ENCODE measurements at places on chromosomes 1 and 21.
A peak's percentile ranks its signal among the peaks of the same experiment; 100 is the strongest.

DNA sequence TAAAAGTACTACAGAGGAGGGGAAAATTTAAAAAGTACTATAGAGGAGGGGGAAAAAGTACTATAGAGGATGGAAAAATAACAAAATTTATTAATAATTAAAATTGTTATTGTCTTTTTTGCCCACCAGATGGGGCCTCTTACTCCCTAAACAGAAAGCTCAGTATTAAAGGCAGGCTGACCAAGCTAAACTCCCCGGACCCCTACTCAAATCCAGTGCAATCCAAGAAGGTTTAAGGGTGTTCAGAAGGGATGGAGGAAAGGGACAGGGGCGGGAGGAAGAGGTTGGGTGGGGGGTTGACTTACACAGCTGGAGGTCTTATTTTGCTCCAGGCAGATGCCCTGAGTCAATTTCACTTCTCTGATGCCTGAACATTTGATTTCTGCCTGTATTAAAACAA is 13.7 kb downstream of the CD34 start:
- no peak for DNase-seq

GRCh38 chr1:10961300-10961833 is 51.1 kb upstream of the TARDBP start:
- DNase-seq: no peak

DNA sequence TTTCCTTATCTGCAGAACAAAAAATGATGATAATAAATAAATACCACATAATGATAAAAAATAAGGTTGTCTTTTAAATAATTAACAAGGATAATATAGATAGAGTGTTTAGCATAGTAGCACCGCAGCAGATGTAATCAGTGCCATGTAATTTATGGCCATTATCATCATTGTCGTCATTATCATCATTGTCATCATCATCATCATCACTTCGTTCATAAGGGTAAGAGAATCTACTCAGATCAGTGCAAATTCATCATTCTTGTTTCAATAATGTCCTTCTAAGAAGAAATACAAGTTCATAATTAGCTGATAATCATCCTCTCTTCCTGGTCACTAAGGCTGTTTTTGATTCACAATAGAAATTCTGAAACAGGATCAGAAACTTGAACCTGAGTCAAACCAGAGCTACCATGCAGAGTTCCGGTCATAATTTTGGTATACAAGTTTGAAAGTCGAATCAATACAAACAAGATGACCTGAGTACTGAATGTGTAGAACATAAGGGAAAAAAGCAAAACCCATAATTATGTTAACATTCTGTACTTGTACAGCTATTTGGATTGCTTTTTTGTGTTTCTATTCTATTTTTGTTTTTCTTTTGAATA is 172.0 kb downstream of the LRRC40 start:
- no peak for DNase-seq

DNA sequence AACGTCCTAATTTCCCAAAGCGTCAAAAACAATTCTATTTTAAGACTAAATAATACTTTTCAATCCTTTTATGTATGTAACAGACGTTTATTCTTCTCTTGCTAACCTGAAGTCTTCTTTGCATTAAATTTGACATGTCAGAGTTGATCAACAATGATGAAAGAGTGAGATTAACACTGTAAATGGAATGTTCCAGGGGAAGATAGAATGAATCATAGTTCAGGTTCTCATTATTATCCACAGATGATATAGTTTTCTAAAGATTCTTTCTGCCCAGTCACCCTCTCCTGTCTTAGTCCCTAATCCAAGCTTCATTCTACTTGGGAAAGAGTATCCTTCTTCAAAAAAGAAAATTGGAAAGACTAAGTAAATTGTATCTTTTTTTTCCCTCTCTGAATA is 38.9 kb downstream of the SDCCAG8 start:
- DNase-seq: no peak

GRCh38 chr1:159700312-159700711 is 14.1 kb downstream of the CRP start:
- DNase-seq: no peak

GRCh38 chr1:37858931-37859506 is 373 bp downstream of the MTF1 start:
- DNase-seq: no peak

DNA sequence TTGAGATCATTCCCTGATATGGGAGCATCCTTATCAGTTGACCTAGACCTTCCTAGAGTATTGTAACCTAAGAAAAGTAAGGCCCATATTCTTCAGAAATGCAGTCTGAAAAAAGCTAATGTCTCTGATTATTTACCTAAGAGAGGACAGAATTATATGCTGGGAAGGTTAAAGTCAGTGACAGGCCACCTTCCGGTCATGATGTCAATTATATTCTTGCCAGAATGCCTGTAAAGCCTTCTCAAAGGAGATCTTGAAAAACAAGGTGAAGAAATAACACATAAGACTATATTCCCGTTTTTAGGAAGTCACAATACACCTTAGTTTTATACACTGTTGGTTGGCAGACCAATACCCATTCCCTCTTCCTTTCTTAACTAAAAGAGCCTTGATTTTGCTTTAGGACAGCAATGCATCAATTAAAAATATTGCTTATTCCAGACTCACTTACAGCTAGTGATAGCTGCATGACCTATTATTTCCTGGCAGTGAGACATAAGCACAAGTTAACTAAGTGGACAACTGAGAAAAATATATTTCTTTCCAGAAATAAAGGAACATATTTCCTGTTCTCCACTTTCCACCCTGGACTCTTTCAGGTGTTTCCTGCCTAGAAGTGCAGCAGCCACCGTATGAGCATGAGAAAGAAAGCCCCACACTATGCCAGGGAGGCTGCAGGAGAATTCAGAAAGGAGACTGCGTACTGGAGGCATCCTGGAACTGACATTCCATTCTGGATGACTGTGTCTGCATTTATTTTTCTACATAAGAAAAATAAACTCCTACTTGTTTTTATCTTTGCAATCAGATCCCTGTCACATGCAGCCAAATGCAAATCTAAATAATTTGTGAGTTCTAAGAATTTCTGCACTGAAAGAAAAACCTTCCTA is 332.9 kb upstream of the PTBP2 start:
- DNase-seq: no peak

DNA sequence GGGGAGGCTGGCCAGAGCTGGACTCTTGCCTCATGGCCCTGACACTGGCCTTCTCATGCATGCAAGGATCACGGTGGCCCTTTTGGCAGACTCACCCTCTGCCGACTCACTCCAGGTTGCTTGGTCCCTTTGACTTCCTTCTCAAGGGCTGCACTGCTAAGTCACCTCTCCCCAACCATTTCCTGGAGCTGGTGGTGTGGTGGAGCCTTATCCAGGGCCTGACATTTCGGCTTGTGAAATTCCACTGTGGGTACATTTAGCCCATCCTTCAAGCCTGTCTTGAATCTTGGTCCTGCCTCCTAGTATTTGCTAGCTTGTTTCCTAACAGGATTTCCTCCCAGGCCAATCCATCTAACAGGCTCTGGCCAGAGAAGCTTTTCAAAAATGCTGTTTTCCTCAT is 52.6 kb upstream of the JUN start:
- DNase-seq: no peak

GRCh38 chr1:65762081-65762862 is 30.4 kb upstream of the PDE4B start:
- DNase-seq: no peak

GRCh38 chr1:221451741-221452140 is 290.1 kb downstream of the DUSP10 start:
- DNase-seq: no peak

- DNase-seq: peak; percentile 93
Measured at GRCh38 chr1:161159087-161159912, at the start of gene USP21. Gene USP21 (plus strand): TSS chr1:161159500. CDS start chr1:161160641, 1,141 bp downstream.

DNA sequence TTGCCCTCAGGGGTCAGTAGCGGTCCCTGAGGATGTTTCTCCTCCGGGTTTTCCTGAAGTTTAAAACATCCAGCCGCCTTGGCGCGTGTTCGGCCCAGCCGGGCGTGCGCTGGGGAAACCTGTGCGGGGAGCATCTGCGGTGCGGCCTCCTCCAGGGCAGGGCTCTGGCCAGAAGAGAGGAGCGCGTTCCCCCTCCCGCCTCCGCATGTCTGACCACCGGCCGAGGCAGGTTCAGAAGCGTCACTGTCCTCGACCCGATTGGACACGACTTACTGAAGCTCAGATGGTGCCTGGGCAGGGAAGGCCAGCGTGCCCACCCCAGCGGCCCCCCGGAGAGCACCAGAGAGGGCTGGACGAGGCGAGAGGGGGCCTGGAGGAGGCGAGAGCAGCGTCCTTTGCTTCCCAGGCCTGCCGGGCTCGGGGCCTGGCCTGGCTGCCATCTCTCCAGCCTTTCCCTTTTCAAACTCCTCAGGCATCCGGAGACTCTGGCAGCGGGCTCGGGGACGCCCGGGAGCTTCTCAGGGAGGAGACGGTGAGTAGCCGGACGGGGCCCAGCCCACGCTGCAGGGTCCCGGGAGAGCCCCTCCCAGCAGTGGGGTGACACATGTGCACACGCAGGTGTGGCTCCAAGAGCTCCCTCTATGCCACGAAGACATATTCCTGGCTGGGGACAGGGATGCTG is 67.1 kb downstream of the SLC19A1 start:
- no peak for DNase-seq

GRCh38 chr1:24919791-24920532 is 10.1 kb downstream of the RUNX3 start:
- no peak for DNase-seq

DNA sequence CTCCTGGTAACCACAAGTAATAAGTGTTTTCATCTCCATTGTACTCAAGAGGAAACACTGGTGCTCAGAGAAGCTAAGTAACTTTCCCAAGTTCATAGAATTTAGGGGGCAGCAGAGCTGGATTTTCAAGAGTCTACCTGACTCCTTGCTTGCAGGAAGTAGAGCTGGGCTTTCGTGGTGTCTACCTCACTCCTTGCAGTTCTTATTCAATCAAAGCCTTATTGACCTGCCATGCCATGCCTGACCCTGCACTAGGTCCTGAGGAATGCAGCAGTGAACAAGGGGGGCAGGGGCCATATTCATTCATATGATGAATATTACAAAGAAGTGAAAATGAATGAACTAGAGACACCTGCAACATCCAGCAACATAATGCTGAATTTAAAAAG is 93.3 kb downstream of the GLIS1 start:
- DNase-seq: no peak

GRCh38 chr1:183548116-183548515 is 42.1 kb downstream of the NCF2 start:
- no peak for DNase-seq

DNA sequence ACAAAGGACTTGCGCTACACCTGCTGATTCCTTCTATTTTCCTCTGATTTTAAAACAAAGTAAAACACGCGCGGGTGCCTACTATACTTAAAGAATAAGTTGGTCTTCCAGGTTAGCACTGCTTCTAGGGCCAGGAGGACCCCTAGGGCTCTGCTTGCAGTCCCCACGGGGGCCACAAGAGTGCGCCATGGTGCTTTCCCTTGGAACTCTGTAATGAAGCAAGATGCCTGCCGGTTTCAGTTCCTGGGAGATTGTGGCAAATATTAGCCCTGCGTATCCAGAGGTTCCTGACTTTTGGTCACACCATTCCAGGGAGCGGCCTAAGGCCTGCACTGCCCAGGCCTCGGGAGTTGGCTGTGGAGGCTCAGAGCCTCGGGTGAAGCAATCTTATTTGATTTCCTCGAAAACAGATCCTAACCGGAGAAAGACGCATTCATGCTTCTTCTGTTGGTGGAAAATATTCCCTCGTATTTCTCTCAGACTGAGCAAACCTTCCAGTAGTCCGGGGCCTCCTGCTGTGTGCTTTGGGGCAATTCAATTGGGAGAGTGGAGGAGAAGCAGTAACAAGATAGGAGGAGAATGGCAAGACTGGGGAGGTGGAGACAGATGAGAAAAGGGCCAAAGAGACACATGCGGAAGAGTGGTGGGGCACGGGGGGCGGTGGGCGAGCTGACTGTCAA is 25.3 kb downstream of the ADAM30 start:
- DNase-seq: peak; percentile 92

- DNase-seq: no peak
Measured at GRCh38 chr1:43069461-43070050, 102.5 kb downstream of the EBNA1BP2 start.

- no peak for DNase-seq
Measured at GRCh38 chr1:155069551-155070157, 6.1 kb downstream of the EFNA4 start.

- no peak for DNase-seq
Measured at GRCh38 chr1:54922921-54923421, 36.0 kb upstream of the DHCR24 start.

GRCh38 chr1:215081661-215082531 is 641 bp upstream of the KCNK2 start:
- no peak for DNase-seq

GRCh38 chr1:244962130-244962529 is 97.8 kb upstream of the HNRNPU start:
- DNase-seq: no peak

DNA sequence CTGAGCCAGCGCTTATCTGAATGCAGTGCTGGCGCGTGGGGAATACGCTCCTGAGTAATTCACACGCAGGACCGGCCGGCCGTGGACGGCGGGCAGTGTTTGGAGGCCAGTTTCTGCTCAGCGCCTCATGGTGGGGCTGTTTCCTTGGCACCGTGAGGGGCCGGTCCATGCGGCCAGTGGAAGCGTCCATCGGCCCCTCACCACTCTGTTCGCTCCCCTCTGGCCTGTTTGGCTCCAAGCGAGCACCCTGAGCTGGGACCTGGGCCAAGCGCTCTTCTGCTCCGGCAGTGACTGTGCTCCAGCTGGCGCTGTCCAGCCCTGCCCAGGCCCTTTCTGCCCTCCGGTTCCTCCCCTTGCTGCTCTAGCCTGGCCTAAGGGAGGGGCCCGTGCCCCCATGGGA is 16.3 kb upstream of the PLCH2 start:
- DNase-seq: no peak

DNA sequence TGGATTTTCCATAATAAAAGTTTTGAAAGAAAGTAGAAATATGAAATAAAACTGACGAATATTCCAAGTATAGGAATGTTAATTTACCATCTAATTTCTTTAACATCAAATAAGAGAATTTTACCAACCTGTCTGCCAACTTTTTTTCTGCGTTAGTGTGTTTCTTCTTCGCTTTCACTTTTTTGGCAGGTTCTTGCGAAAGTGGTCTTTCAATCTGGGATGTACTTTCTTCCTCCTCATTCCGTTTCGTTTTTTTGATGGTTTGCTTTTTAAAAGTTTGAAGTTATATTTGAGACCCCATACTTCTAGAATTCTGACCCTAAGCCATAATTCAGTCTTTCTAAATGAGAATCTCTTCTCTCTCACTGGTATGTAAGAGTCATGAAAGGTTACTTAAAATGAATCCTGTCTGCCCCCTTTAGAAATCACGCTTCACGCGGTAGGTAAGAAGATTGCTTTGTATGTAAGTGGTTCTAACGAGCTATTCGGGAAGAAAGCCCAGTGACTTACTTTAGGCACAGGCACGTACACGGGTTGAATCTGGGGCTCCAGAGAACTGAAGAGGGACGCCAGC is 580 bp downstream of the RBM34 start:
- no peak for DNase-seq

- DNase-seq: no peak
Measured at GRCh38 chr1:221162939-221163338, 283.7 kb downstream of the HLX start.
